ENCODE measurements at places on chromosomes 13 and 19. TPM values are rescaled to one million over a fixed set of nuclear protein-coding genes. Genes with fewer than 3 reads are reported as not detected.
A peak's percentile ranks its signal among the peaks of the same experiment; 100 is the strongest.

DNA sequence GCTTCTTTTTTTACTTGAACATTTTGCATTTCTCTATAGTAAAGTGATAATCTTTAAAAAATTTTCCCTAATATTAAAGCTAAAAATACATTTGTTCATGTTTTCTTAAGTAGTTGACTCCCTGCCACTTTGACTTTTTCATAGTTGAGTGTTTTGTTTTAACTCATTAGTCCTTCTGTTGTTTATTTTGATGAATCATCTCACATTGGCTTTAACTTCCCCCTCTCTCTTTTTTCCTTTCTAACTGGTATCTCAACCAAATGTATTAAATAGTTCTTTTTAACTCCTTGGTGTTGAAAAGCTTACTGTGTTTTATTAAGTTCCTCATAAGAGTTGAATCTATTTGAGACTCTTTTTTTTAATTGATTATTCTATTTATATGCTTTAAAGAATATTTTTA, 2.8 kb downstream of the TNFSF13B start:
- H3K27me3 ChIP-seq, result no peaks in the 10 kb centered on the region
- no peak overlapping the region for H3K4me3 ChIP-seq
- DNase-seq, result no peak
- H3K36me3 ChIP-seq, result no peaks in the 10 kb centered on the region

GRCh38 chr13:97121894-97122293, 100.2 kb upstream of the MBNL2 start:
- no peak overlapping the region for H3K4me3 ChIP-seq
- no peak for DNase-seq
- no peaks in the 10 kb centered on the region for H3K4me1 ChIP-seq
- no peaks in the 10 kb centered on the region for H3K27me3 ChIP-seq
- H3K36me3 ChIP-seq, result no peaks in the 10 kb centered on the region

DNA sequence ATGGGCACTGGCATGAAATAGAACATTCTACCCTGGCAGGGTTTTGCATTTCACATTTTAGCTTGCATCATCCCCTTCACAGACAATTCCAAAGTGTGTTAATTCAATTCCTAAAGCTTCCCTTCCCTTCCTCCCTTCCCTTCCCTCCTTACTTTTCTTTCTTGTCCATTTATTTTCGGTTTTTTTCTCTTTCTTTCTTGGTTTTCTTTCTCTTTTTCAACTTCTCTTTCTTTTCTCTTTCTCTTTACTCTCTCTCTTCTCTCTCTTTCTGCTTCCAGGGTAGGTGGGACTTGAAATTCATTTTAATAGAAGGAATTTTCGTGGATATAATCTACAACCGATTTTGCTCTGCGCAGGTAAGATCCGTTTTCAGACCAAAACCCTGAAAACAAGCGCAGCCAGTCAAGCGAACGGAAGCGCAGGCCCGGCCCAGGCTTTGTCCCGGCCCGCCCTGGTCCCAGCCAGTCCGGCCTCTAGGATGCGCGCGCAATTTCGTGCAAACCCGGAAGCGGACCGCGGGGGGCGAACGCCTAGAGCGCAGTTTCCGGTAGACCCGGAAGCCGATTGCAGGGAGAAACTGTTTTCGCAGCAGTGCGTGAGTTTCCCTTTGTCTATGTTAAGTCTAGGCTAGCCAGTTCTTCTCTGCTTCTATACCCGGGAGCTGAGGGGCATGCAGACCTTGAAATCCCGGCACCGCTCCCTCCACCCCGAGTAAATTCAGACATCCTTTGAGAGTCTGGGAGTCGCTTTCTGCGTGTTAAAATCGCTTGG, at the start of gene ZNF528:
ZNF528 (plus strand) TSS at position 540 of the 771 bp plus-strand sequence. CDS start 4,165 bp downstream, outside the sequence.
- no peaks in the 10 kb centered on the region for H3K27me3 ChIP-seq
- H3K27ac ChIP-seq, result peak within 1 kb of the TSS; percentile 64
- H3K4me1 ChIP-seq, result peaks cover 19% of the 10 kb centered on the region
- peaks cover 24% of the 10 kb centered on the region for H3K36me3 ChIP-seq
- H3K4me3 ChIP-seq, result peak within 1 kb of the TSS; percentile 95

GRCh38 chr19:45075301-45076028, 813 bp downstream of the ZNF296 start:
- H3K27ac ChIP-seq, result peak overlapping the region; percentile 55
- peaks cover 4% of the 10 kb centered on the region for H3K36me3 ChIP-seq
- peak overlapping the region; percentile 71 for H3K4me3 ChIP-seq
- H3K27me3 ChIP-seq, result no peaks in the 10 kb centered on the region
- no peak for DNase-seq

The KLK12 gene
- not detected for total RNA-seq

GRCh38 chr13:49616676-49617065, 11.6 kb upstream of the ARL11 start:
- no peak overlapping the region for H3K27ac ChIP-seq
- no peak for DNase-seq
- H3K36me3 ChIP-seq, result no peaks in the 10 kb centered on the region
- no peak overlapping the region for H3K4me3 ChIP-seq
- no peaks in the 10 kb centered on the region for H3K27me3 ChIP-seq
- peaks cover 5% of the 10 kb centered on the region for H3K4me1 ChIP-seq

The KLK6 gene
- not detected for total RNA-seq

The ZNF85 gene
- total RNA-seq, result 3.0 TPM

- no peaks in the 10 kb centered on the region for H3K4me1 ChIP-seq
- H3K27ac ChIP-seq, result no peak overlapping the region
- H3K4me3 ChIP-seq, result no peak overlapping the region
- DNase-seq, result no peak
- H3K36me3 ChIP-seq, result no peaks in the 10 kb centered on the region
- H3K27me3 ChIP-seq, result no peaks in the 10 kb centered on the region
Measured at GRCh38 chr13:61036715-61037114, 378.9 kb downstream of the PCDH20 start.
